Activated CD4-positive, alpha-beta T cell treated with anti-CD3 and anti-CD28 coated beads, Interleukin-2, amount 50 U/mL, for 16 hours (primary cell): ENCODE measurements at places on chromosomes 12 and 14.
A peak's percentile ranks its signal among the peaks of the same experiment; 100 is the strongest.

- no peak for DNase-seq
Measured at GRCh38 chr12:108525681-108526080, 10.6 kb downstream of the FICD start.

GRCh38 chr14:74855945-74856344, 20.0 kb downstream of the PROX2 start:
- no peak for DNase-seq

DNA sequence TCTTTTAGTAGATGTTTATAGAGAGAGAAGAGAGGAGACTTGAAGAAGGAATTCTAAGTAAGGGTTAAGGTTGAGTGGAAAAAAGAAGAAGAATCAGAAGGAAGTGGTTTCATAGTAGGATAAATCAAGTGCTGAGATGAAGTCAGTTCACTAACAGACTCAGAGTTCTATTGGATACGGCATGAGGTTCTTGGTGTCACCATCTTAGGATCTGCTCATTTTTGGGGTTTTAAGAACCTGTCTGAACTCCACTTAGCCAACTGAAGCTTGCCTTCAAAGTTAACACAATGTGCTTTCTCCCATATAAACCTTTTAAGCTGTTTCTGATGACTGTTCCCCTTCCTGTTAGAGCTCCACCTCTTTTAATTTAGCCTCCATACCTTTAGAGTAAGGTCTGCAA, 152.6 kb downstream of the PRKCH start:
- DNase-seq: no peak

DNA sequence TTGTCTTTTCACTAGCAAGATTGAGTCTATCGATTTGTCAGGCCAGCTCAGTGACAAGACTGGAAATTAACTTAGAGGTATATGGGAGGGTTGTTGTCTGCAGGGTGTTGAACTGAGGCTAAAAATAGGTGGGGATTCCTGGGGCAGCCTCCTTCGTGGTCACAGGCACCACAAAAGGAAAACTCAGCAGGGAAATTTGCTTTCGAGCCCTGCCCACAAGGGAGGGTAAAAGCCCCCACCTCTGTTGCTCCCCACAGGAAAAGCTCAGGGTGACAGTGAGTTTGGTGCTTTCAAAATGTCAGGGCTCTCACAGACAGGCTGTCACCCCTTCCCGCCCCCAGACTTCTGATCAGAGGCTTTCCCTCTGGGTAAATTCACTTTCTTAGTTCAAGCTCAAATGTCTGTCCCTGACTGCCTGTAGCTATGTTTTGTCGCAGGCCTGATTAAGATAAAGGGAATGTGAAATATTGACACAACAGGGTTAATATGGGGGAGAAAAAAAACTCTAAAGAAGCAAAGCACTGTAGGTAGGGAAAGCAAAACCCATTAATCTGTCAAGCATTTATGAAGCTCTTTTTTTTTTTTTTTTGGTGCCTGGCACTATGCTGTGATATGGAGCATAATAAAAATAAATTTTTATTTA, 11.7 kb upstream of the NFKBIA start:
- DNase-seq: peak; percentile 83

DNA sequence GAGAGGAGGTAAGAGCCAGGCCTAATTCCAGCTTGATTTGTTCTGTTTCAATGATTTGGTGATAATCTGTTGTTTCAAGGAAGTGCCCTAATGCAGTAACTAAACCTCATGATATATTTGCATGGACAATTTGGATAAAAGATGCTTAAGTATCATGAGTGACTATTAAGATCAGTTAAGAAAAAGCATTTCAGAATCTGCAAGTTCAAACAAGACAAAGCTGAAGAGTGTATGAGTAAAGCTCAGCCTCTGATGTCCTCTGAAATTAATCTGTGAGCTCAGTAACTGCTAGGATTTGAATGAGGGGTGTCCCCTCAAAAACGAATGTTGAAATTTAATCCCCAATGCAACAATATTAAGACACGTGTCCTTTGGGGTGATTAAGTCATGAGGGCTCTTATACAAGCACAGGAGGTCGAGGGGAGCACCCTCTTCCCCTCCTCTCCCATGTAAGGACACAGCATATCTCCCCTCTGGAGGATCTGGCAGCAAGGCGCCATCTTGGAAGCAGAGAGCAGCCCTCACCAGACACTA, 949.2 kb downstream of the GALC start:
- DNase-seq: no peak

DNA sequence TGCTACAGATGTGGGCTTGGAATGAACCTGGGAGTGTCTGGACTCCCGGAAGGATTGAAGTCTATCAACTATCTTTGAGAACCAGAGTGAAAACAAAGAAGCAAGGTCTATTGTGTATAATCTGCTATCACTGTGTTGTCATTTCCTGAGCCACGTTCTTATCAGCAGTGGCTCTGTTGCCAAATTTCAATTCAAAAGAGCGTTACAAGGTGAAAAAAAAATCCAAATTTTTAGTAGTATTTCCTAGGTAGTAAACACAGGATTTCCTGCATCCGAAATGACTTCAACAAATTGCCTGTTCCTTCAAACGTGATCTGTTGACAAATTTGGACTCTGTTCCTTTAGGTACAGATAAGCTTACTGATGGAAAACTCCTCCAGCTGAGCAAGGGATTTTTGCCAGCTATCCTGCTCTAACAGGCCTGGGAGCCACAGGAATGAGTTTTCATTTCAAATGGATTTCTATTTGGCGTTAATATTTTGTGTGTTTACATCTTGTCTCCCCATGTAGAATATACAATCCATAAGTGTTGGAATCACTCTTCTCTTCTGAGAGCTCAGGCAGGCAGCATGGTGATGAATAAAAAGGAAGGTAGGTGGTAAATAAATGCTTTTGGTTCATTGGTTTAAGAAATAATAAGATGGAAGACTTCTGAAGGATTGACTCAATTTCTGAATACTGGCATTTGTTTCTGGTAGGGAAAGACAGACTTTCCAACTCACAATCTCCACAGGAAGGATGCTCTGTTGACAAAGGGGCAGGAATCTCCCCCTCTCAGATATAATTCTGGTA, 58.5 kb downstream of the GPR135 start:
- DNase-seq: no peak

GRCh38 chr14:41950428-41951151, 343.9 kb downstream of the LRFN5 start:
- no peak for DNase-seq
